AG08395 (cell line): ENCODE measurements at places on chromosomes 4 and X.
A peak's percentile ranks its signal among the peaks of the same experiment; 100 is the strongest.

GRCh38 chr4:188037003-188037713, 41.6 kb downstream of the ZFP42 start:
- DNase-seq: no peak

GRCh38 chr4:5752376-5753184, 41.6 kb downstream of the EVC start:
- peak; percentile 21 for DNase-seq

DNA sequence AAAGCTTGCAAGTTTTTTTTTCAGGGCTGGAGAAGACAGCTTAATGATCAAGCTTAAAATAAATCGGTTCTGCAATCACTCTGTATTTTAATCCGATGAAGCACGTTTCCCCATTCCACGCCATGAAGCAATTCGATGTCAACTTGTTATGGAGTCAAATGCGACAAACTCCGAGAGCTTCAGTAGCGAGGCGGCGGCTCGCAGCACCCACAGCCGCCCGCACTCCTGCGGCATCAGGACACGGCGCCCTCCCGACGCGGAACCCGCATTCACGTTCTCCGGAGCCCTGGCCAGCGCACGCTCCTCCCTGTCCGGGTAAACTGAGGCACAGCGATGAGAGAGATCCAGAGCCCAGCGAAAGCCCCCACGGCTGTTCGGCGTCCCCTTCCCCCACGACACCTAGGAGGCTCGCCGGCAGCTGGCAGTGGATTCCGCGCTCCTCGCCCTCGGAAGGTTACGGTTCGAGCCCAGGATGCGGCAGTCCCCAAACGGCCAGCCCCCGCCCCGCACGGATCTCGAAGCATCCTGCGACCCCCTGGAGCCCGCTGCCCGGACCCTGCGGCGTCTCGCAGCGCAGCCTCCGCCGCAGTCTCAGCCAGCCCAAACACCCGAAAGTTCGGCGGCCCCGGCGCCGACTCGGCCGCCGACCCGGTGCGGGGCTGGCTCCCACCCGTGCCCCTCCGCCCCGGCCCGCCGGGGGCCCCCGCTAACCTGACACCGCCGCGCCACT, 507 bp downstream of the MFAP3L start:
- DNase-seq: no peak

DNA sequence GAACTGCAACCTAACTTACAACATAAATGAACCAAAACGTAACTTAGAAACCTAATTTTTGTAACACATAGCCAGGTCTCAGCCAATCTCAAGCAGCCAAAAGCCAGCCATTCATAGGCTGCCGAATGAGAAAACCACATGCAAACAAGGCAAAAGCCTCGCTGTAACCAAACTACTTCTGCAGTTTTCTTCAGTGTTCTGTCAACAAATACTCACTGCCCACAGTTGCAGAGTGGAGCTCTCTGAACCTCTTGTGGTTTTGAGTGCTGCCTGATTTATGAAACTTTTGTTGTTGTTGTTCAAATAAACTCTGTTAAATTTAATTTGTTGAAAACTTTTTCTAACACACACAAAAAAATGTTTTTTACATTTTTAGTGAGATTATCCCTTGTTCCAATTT, 251.2 kb downstream of the PAPSS1 start:
- no peak for DNase-seq

- no peak for DNase-seq
Observed at GRCh38 chr4:125184116-125184515, 130.6 kb upstream of the FAT4 start.

DNA sequence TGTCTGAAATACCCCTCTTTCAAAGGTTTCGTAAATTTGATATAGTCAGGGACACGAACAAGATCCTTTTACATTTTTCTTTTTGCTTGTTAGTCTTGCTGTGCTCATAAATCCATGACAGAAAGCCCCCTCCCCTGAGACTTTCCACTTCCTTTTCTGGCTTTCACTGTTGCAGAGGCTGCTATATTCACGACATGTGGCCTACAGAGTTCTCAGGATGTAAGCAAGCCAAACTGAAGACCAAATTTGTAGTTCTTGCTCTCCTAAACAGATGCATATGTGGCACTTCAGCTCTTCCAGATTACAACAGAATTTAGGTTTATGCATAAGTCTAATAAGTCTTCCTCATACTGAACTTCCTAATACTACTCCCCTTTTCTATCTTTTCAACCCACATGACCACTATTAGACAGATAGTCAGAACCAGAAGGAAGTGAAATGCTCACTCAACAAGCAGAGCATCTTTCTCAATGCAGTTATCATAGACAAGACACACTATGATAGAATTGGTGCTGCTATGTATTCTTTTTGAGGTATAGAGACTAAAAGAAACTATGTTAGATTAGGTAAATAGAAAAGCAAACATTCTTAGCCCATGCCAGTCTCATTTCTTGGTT, 15.0 kb downstream of the BTK start:
- no peak for DNase-seq
